Cortex of kidney (tissue), 1 donor: ENCODE measurements at places on chromosomes 1 and 21.

DNA sequence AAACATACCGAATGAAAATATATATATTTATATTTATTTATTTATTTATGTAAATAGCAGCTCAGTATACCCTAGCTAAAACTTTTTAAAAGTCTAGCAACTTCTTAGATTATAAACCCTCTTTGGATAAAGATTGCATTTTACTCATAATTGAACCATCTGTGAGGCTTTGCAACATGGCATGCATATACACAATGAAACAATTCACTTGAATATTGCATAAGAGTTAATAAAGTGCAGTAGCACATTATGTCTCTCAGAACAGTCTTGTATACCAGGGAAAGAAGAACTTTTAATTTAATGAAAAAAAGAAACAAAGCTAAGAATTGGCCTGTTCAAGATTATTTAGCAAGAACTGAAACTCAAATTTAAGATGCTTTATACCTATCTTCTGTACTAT lies 1363.9 kb upstream of the ADGRL2 start:
- no peak for DNase-seq

- no peak for DNase-seq
Observed at GRCh38 chr1:36994868-36995267, 39.4 kb downstream of the GRIK3 start.

GRCh38 chr1:194917769-194918168 lies 1690.5 kb downstream of the KCNT2 start:
- DNase-seq = no peak

DNA sequence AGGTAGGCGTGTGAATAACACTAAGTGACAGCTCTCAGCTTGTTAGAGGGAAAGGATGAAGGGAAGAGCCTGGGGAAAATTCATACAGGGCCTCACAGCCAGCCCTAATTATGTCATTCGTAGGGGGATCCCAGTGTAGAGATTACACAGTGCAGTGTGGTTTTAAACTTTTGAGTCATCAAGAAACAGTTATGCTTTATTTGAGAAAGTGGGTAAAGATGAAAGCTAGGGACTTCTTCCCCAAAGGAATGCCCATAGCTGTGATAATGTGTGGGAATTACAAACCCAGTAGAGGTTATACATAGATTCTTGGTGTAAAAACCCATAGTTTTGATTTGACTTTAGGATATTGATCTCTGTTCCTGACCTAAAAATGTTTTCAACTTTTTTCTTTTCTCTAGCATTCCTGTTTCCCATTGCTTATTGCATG lies 1.9 kb downstream of the TTF2 start:
- no peak for DNase-seq

DNA sequence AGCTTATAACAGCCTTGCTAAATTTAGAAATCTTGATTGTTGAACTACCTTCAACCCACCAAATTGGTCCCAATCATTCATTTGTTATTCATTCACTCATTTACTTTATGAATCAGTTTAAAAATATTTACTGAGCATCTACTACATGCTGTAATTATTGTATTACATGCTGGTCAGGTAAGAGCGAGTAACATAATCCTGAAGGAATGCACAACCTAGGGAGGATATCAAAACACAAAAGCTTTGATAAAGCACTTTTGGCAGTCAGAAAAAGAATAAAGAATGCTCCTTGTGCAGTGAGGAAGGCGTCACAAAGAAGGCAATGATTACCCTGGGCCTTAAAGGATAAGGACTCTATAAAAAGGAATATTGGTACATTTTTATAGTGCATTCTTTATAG lies 518.9 kb upstream of the NR5A2 start:
- DNase-seq = no peak

DNA sequence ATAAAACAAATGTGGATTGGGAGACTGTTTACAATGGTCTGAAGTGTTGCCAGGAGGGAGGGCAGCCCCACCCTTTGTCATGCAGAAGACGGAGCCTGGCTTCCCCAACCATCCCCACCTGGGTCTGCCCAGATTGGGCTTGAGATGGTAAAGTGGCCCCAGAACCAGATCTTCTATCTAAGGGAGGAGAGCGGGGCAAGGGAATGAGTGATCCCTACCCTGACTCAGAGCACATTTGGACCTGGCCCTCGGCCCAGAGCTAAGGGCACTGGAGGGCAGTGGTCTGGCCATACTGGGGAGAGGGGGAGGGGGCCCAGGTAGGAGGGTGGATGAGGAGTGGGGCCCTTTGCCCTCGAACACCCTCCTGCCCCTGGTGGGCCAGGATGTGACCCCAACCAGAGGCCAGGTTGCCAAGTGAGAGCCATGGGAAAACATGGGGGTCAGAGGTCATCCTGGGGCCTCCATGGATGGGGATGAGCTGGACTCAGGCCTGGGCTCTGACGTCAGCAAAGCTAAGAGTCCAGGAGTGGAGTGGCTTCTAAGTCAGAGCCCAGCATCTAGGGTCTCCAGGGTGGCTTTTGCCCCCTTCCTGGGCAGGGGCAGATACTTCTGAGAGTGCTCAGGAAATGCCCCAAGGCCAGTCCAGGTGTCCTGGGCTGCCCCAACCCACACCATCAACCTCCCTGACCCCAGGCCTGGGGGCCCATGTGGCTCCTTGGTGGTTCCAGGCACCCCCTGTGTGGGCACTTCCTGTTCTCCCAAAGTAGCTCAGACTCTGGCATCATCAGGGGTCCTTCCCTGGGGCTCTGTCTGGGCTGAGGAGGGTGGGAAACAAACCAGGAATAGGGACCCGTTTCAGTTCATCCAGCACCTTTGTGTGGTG lies 1.6 kb upstream of the LEFTY1 start:
- DNase-seq = no peak

DNA sequence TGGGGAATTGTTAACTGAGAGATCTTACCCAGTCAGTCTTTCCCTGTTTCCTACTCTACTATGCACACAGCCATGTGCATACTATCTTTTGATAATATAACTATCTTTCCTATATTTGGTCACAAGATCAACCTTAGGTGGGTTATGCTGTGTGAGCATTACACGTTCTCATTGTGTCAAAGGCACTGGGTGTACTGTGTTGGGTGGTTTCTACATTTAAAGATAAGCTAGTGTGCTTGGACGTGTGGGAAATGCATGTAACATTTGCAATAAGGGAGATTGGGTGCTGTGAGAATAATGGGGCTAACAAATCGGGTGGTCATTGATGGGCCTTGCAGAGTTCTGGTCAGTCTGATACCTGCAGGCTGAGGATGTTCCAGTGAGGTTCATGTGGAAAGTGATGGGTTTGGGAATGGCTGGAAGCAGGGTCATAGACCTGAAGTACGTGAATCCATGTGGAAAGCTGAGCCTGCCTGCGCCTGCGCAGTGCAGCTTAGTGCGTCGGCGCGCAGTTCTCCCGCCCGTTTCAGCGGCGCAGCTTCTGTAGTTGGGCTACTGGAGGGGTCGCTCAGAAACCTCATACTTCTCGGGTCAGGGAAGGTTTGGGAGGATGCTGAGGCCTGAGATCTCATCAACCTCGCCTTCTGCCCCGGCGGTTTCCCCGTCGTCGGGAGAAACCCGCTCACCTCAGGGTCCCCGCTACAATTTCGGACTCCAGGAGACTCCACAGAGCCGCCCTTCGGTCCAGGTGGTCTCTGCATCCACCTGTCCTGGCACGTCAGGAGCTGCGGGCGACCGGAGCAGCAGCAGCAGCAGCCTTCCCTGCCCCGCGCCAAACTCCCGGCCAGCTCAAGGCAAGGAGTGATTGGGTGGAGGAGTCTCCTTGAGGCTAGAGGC lies at the start of gene MSH4:
Gene MSH4, plus strand, starts transcription at position 507 of the 897 bp plus-strand sequence. Its CDS starts 104 bp downstream, at position 611.
- DNase-seq = no peak

- DNase-seq = no peak
Observed at GRCh38 chr1:31401241-31401640, 11.8 kb upstream of the SERINC2 start.

GRCh38 chr1:231969076-231969475 lies 342.5 kb downstream of the DISC1 start:
- no peak for DNase-seq

DNA sequence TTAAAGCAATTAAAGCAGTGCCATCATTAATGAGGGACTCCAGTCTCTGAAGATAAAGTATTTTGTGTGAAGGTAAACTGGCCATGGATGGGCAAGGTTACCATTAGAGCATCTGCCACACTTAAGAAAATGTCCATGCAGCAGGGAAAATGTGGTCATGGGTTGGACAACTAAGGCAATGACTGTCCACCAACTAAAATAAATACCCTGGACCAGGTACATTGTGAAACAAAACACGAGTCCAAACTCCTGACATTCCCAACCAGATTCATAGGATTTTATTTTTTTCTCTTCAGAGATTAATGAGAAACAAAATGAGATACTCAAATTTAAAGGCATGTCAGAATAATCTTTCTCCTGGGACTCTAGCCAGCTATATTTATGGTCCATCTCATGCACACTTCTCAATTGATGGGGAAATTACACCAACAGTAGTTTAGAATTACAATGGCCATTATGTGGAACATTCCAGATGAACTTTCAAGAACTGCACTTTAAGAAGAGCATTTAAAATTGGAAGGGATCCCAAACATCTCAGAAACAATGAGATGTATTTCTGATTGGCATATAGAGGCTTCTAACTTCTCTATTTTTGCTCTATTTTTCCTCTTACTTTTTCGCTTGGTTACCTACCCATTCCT lies 8.1 kb downstream of the GBP7 start:
- no peak for DNase-seq

DNA sequence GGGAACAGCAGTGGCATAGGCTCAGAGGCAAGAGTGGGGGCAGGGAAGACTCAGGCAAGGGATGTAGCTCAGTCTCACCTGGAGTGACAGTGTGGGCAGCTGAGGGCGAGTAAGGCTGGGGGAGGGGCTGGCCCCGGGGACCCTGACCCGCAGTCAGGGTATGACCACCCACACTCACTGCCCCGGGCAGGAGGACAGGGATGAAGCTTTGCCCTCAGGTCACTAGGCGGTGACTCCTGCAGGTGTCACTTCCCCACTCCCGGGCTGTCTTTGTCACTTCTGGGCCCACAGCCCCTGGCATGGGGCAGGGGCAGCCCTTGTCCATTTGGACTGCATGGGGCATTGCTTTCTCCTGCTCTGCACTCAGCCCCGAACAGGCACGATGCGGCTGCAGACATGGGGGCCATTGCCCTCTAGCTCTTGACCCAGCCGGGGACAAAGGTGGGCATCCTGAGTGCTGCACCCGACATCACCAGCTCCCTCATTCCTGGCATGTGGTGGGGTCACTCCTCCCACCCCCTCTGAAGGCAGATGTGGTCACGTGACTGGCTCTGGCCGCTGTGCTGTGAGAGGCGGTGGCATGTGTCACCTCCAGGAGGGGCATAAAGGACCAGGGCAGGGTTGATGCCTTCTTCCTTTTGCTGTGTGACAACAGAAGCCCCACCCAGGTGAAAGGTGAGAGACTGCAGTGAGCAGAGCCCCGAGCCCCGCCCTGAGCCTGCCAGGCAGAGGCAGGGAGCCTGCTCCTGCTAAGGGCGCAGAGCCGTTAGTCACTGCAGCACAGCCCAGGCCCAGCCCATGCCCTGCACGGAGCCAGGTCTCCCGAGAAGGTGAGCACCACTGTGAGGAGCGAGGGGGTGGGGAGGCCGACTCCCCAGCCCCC lies 66.0 kb downstream of the MATN1 start:
- DNase-seq = no peak

GRCh38 chr1:84669831-84670230 lies 20.4 kb downstream of the SSX2IP start:
- no peak for DNase-seq

GRCh38 chr1:178716111-178716510 lies 8.9 kb upstream of the RALGPS2 start:
- no peak for DNase-seq

- DNase-seq = no peak
Observed at GRCh38 chr1:63693944-63694571, 79.8 kb upstream of the ROR1 start.

DNA sequence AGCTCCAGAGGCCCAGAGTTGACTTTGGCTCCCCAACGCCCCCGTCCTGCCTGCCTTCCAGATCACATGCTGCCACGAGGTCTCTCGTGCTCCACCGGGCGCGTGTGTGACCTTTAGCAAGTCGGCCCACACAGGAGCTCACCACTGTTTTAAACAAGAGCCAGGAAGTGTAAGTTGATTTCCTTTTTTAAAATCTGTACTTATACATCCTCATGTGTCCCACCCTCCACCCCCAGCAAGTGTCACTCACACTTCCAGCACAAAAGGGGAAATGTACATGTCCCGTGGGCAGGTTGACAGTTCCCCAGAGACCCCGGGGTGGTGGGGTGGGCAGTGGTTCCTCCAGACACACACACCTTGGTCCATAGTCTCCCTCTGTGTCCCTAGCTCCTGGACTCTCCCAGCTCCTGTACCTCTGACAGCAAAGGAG lies 84.4 kb downstream of the STUM start:
- DNase-seq = no peak

- DNase-seq = no peak
Observed at GRCh38 chr1:5364591-5364990, 627.6 kb downstream of the NPHP4 start.

DNA sequence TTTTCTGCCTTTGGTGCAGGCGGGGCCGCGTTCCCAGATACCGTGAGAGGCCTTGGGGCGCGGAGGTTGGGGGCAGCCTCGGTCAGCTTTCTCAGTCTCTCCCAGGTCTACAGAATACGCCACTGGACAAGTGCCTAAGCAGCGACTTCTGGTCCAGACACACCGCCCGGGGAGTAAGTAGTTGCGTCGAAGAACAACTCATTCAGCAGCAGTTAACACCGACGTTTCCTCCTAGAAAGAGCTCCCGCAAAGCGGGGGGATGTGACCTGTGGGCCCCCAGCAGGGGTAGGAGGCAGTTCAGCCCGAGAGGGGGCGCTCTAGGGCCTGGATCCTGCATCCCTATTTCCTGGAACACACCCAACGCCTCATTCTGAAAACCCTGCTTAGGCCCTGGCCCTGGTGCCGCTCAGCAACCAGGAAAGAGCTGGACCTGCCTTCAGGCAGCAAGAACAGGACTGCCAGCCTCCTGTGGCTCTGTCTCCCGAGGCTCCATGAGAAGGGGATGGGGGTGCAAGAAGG lies 6.5 kb upstream of the BARHL2 start:
- DNase-seq = no peak

GRCh38 chr21:29154270-29154669 lies 23.8 kb downstream of the MAP3K7CL start:
- DNase-seq = no peak

DNA sequence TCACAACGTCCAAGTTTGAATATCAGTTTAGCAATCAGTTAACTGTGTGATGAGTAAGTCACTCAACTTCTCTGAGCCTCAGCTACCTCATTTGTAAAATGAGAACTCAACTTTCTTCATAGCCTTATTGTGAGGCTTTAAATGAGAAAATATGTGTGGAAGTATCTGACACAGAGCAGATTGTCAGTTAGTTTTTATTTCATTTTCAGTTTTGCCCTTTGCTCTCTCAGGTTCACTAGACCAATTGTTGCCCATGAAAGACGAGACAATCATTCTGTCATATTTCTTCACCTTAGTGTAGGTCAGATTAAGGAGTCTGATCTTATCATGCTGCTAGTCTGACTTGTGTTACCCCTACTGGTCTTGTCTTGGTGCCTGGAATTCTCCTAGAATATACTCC lies 232.8 kb upstream of the PTBP2 start:
- no peak for DNase-seq

DNA sequence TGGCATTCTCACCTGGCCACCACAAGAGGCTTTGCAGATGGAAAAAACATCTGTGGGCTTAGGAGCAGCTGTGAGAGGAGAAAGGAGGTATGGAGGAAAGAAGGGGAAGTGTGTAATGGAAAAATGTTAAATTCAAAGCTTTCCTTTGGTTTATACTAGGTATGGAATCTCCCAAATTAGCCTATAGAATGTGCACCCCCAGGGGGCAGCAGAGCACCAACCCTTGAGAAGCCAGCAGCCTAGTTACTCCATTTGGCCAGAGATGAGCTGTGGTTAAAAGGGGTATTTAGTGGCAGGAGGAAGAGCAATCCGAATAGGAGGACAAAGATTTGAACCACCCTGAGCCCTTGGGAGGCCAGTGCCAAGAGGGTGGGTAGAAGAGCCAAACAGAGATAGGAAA lies 97.5 kb upstream of the CTTNBP2NL start:
- DNase-seq = no peak

- DNase-seq = no peak
Observed at GRCh38 chr1:86082183-86082582, 74.4 kb downstream of the COL24A1 start.
